Stimulated activated CD8-positive, alpha-beta memory T cell treated with anti-CD3 and anti-CD28 coated beads, Interleukin-12 subunit alpha, Interleukin-12 subunit beta, amount 100 ng/mL, for 4 hours (primary cell): ENCODE measurements at places on chromosomes 4 and X.

GRCh38 chr4:37721995-37722638, 35.9 kb upstream of the RELL1 start:
- DNase-seq, result no peak

- no peak for DNase-seq
These were observed 78.8 kb downstream of the SEL1L3 start for GRCh38 chr4:25783943-25784342.

GRCh38 chr4:81738891-81739290, 267.2 kb upstream of the RASGEF1B start:
- no peak for DNase-seq

GRCh38 chr4:96483308-96484030, 643.6 kb downstream of the PDHA2 start:
- no peak for DNase-seq

GRCh38 chr4:67103001-67103747, 442.1 kb downstream of the CENPC start:
- no peak for DNase-seq

- no peak for DNase-seq
These were observed 242.5 kb upstream of the VCX3A start for GRCh38 chrX:6777238-6778002.

DNA sequence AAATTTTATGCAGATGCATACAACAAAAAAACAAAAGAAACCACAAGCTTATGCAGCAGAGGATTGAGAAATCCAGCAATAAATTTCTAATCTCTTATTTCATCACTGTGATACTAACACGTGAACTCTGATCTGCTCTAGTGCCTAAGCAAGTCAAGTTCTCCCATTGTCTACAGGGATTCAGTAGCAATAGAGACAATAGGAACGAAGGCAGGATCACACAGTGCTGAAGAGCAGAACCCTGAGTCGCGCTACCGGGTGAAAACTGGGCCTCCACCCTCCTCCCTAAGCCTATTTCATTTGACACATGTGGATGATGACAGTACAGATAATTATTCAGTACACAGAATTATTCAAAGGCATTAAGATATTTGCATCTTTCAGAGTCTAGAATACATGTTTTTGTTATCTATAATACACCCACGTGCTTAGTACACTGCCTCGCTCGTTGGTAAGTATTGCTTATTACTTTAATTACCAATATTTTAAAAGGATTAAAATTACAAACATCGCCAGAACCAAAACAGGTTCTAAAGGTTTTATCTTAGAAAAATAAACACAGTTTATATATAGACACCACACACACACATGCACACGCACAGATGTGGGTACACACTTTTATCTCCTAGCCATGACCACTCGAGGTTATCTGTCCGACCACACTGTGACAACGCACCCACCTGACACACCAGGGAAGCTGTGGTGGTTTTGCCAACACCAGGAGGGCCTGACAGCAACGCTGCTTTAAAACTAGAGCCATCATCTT, 60.1 kb downstream of the RFC1 start:
- no peak for DNase-seq

DNA sequence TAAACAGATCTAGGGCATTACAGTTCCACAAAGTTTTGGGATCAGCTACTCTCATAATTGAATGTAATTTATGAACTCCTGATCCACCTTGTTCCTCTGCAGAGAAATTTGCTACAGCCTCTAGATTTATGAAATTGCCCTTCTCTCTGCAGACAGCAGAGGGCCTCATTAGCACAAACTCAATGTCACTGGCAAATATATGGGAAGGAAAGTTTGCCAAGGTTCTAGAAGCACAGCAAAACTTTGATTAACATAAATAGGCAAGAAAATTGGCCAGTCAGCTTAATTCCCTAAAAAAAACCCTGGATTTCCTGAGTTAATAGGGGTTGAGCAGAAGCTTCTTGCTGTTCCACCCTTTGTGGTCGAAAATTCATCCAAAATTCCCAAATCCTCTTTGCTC, 31.5 kb downstream of the PRPS1 start:
- no peak for DNase-seq

DNA sequence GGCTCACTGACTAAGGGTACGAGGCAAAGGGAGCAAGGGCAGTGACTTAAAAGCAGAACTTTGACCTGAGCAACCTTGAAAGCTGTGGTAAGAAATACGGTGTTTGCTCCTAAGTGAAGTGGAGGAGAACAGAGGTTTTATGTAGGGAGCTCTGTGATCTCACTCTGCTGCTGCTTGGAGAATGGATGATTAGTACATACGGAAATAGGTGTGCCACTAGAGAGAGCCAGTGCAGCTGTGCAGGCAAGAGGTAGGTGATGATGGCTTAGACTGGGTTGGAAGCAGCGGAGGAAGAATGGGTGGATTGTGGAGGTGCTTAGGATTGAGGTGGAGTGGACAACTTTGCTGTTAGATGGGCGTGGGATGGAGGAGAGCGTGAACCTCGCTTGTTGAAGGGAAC, 85.0 kb downstream of the FAM193A start:
- no peak for DNase-seq

GRCh38 chr4:106551724-106552123, 183.1 kb upstream of the GIMD1 start:
- DNase-seq, result no peak

DNA sequence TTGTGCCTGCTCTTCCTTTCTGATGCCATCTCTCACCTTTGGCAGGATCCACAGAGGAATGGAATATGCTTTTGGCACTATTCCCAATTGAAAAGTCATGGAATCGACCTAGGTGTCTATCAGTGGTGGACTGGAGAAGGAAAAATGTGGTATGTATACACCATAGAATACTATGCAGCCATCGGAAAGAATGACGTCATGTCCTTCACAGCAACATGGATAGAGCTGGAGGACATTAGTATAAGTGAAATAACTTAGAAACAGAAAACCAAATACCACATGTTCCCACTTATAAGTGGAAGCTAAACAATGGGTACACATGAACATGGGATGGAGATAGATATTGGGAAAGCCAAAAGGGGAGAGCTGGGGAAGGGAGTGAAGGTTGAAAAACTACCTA, 58.3 kb upstream of the SMIM31 start:
- no peak for DNase-seq

GRCh38 chrX:16705370-16705769, 7.1 kb downstream of the CTPS2 start:
- DNase-seq, result no peak

DNA sequence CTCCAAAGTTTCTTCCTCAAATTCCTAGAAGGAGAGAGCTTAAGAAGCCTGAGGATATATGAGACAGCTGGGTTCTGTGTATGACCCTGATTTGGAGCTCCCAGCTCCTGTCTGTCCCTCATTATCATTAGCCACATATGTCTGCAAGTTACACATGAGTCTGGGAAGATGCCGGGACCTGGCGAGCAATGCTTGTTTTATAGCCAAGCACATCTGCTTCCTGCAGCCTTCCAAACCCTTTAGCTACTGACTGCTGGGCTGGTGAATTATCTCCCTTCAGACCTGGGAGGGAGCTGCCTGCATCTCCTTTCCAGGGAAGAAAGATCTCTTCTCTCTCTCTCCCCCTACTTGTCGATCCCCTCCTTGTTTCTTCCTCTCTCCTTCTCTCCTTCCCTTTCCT, 556.7 kb upstream of the BOD1L1 start:
- no peak for DNase-seq

GRCh38 chr4:38572793-38573192, 91.2 kb upstream of the KLF3 start:
- no peak for DNase-seq

DNA sequence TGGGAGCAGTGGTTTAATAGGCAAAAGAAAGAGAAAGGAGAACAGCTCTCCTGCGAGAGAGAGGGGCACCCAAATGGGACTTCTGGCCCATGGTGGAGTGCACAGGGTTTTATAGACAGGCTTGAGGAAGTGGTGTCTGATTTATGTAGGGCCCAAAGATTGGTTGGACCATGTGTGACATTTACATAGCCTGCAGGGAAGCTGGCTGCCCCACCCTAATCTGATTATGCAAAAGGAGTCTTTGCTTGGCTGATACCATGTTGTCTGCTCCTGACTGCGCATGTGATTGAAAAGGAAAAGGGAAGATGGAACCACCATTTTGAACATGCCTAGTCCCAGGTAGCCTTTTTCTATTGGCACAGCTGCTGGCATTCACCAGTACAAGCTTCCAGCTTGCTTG, 100.0 kb upstream of the DIPK2B start:
- no peak for DNase-seq

GRCh38 chr4:24856586-24856985, 56.3 kb downstream of the CCDC149 start:
- DNase-seq, result no peak

DNA sequence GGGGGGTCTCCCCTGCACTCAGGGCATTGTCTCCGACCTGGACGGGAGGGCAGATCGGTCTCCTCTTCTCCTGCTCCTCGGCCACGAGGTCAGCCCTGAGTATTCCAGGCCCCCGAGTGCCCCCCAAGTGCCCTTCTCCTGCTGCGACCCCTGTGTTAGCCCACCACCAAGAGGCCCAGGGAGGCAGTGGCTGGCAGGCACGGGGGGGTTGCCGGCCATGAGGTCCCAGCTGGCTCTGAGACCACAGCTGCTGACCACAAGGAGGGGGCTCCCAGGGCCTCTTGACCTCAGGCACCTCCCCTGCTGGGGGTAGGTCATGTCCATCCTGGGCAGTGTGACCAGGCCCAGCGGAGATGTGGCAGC, 186.1 kb upstream of the PSAPL1 start:
- DNase-seq, result no peak

- DNase-seq, result no peak
These were observed 63.4 kb downstream of the LCORL start for GRCh38 chr4:17958181-17958580.

DNA sequence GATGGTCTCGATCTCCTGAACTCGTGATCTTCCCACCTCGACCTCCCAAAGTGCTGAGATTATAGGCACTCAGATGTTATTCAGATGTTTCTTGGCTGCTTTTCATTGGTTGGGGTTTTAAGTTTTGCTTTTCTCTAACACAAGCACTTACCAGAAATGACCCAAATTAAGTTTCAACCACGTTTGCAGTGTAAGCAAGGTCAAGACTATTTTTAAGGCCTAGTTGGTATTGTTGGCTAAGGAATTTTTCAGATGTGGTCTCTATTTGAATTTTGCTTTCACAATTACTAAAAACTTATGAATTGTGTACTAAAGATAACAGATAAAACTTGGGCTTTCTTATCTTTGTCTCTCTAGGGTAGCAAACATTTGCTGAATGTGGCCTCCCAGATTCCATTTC, 1756.9 kb upstream of the TENM3 start:
- DNase-seq, result no peak

GRCh38 chrX:25737540-25737939, 400.6 kb upstream of the MAGEB18 start:
- DNase-seq, result no peak

DNA sequence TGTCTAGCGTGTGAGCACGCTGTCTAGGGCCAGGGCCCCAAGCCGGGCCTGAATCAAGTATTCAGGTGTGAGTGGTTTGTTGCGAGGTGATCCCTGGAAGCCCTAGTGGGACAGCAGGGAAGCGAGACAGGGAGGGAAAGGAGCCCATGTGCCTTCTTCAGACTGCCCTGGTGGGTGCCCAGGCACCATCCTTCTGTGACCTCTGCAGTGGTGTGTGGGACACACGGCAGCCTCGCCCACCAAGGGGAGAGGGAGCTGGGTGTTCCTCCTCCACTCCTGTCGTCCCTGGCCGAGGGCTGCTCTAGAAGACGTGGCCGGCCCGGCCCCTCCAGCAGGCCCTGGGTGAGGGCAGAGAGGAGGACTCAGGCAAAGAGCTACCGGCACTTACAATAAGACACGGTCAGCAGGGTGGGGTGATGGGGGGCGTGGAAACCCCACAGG, 47.4 kb downstream of the HTRA3 start:
- DNase-seq, result no peak

DNA sequence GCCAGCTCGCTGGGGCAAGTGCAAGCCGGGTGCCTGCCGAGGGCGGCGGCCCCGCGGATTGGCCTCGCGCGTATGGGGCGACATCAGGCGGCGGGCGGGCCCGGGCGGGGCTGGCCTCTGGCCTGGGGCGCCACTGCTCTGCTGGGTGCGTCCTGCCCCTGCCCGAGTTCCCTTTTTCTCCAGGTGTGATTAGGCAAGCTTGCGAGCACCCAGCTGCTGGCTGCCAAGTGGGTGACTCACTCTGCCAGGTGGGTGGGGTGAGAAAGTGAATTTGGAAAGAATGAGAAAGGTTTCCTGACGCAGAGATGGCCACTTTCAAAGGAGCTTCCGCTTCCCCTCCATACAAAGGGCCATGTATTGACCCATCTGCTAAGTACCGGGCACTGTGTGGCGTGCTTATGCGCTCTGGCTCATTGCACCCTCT, 32.5 kb downstream of the FGFBP1 start:
- DNase-seq, result no peak

GRCh38 chr4:142500966-142501365, 345.1 kb downstream of the INPP4B start:
- no peak for DNase-seq

DNA sequence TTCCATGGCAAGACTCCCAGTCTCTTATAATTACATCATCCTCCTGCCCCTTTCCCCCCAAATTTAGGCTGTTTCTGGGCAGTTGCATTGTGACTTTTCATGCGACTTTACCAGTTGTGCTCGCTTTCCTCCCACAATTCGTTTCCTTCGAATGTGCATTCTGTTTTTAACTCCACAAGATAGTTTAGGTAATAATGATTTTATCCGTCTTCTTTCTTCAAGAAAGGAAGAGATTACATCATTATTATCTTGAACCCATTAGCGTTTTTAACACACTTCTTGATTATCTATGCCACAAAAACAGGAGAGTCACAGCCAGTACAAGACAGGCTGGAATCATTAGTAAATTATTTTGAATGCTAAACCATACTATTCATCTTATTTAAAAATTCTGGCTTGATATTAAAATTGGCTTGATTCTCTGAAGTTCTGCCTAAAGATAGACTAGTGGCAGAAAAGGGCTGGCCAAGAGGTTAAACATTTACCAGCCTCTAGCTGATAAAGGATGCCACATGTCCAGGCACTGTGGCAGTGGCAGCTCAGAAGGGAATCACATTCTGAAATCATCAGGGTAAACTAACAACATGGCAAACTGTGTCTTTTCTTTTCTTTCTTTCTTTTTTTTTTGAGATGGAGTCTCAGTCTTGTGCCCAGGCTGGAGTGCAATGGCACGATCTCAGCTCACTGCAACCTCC, 19.7 kb upstream of the PLA2G12A start:
- DNase-seq, result no peak

DNA sequence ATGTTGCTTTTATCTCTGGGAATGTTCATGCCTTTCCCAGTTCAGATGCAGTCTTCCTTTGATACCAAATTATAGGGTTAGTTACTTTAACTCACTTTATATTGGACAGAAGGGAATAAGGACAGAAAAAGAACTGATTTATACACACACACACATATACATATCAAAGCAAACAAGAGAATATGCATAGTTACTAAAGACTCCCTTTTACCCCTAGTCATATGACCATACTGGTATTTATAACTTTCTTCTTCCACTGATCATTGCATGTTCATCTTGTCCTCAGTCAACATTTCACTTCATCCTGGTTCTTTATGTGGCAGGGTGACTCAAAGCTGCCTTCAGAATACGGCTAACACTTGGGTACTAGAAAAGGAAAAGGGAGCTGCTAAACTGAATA, 120.4 kb downstream of the PARM1 start:
- DNase-seq, result no peak

GRCh38 chr4:149638073-149638472, 177.6 kb downstream of the IQCM start:
- DNase-seq, result no peak

- DNase-seq, result no peak
These were observed 55.7 kb downstream of the ANTXR2 start for GRCh38 chr4:80017125-80017854.
